A172 (cell line): ENCODE measurements at places on chromosomes 7 and 10.

GRCh38 chr7:117986645-117987269 is 113.5 kb upstream of the CTTNBP2 start:
- DNase-seq = no peak

- DNase-seq = no peak
Measured at GRCh38 chr10:126481181-126481580, 92.9 kb upstream of the ADAM12 start.

DNA sequence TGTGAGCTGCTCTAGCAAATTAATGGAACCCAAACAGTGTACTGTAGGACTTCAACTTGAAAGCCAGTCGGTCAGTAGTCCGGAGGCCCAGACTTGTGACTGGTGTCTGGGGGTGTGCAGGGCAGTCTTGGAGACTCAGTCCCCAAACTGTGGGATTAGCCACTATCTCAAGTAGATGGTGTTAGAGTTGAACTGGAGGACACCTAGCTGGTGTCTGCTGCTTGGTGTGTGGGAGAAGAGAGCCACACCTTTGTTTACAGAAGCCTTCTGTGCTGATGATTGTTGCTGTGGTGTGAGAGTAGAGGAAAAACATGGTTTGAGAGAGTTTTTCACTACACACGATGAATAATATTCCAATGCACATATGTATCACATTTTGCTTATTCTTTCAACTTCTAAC is 47.4 kb downstream of the CUL2 start:
- no peak for DNase-seq

- no peak for DNase-seq
Measured at GRCh38 chr10:48214716-48215485, 59.6 kb downstream of the FRMPD2 start.

DNA sequence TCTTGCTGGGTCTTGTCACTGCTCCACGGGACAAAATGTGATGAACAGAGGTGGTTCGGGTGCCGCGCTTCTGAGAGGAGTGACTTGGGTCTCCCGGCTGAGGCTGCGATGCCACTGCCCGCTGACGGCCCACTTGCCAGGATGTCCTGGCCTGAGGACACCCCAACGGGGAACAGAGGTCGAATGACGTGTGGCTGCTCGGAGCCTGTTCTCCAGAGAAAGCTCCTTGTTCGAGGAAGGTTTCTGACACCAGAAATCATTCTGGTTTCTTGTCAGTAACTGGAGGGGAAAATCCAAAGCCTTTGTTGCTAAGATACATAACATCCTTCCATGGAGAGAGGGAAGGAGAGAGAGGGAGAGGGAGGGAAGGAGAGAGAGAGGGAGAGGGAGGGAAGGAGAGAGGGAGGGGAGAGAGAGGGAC is 236.4 kb downstream of the WDR37 start:
- no peak for DNase-seq

- DNase-seq = peak; percentile 86
Measured at GRCh38 chr10:3468919-3469638, 296.5 kb upstream of the PITRM1 start.

DNA sequence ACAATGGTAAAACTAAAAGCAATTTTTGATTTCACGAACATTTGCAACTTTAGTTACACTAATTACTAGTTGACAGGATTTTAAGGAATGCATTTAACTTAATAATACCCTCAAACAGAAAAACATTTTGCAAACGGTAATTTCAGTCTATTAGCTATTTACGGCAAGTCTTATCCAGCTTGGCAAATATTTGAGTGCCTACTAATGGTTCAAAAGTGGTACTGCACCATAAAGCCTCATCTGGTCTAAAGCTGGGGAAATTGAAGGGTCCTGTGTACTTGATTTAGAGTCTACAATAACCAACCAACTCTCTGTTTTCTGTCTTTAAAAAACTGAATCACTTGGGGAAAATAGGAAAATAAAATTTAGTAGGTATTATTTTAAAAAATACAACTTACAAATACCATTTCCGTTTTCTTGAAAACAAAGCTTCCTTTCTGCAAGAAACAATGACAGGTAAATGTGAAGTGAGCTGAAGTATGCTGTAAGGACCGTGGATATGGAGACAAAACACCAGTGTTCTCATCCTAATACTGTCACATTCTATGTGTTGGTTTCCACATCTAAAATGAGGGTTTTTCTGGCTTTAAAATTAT is 142.3 kb downstream of the VPS50 start:
- peak; percentile 35 for DNase-seq

DNA sequence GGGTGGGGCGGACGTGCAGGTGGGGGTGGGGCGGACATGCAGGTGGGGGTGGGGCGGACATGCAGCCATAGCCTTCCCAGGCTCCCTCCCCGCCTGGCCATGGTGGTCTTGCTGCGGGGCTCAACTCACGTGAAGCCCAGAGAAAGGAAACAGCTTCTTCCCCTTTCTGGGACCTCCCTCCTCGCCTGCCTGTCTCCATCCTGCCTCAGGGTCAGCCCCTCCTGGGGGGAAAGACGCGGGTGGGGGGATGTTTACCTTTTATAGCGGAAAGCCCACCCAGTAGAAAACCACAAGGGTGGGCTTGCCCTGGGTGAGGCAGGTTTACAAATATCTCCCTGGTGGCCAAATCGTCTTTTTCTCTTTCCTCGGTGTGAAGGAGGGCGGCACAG is 520.0 kb downstream of the GLRX3 start:
- no peak for DNase-seq

DNA sequence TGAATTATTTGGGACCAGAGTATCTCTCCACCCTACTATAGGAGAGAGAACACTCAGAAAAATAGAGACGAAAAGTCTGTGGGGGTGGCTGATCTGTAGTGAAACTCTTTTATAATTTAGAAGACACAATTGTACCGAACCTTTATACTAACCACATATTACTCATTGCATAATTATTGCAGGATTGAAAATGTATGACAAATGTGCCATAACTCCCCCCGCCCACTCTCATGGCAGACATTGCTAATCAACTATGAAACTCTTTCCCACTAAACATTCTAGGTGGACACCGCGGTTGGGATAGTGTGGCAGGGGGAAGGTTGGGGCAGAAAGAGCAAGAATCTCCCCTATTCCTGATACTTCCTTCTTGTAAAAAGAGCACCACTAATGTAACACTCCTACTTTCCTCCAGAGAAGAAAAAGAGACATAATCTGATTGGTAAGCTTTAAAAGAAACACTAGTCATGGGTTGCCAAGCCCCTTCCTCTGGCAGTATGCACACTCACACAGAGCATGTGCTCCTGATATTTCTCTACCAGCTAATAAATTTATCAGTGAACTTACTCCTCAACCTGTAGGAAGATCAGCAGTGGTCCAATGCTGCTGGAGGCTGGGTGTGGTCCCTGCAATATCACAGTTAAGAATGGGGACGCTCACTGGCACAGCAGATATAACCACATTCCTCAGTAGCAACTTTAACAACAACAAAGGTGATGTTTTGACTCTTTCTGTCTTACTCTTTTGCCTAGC is 18.7 kb upstream of the ARID5B start:
- peak; percentile 26 for DNase-seq

- no peak for DNase-seq
Measured at GRCh38 chr7:82156168-82156567, 287.4 kb downstream of the CACNA2D1 start.

GRCh38 chr7:7789551-7789988 is 71.2 kb upstream of the RPA3 start:
- DNase-seq = no peak

GRCh38 chr10:71837098-71837827 is 13.8 kb downstream of the PSAP start:
- no peak for DNase-seq

GRCh38 chr10:28768227-28768626 is 90.9 kb downstream of the BAMBI start:
- no peak for DNase-seq

GRCh38 chr7:39353615-39354376 is 212.4 kb upstream of the YAE1 start:
- peak; percentile 96 for DNase-seq

- DNase-seq = no peak
Measured at GRCh38 chr7:136391371-136391770, 414.2 kb upstream of the MTPN start.

GRCh38 chr10:78224602-78225001 is 190.9 kb downstream of the RPS24 start:
- DNase-seq = peak; percentile 51

DNA sequence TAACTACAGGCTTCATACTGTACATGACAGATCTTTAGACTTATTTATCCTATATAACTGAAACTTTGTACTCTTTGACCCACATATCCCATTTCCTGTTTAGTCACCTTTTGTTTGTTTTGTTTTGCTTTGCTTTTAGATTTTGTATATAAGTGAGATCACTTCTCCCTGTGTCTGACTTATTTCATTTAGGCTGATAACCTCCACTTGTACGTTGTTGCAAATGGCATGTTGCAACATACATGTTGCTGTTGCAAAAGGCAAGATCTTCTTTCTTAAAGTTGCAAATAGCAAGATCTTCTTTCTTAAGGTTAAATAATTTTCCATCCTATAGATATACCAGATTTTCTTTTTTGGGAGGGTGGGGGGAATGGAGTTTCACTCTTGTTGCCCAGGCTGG is 341.5 kb downstream of the OTUD1 start:
- DNase-seq = no peak

GRCh38 chr10:79379512-79380124 is 32.3 kb downstream of the PPIF start:
- no peak for DNase-seq

DNA sequence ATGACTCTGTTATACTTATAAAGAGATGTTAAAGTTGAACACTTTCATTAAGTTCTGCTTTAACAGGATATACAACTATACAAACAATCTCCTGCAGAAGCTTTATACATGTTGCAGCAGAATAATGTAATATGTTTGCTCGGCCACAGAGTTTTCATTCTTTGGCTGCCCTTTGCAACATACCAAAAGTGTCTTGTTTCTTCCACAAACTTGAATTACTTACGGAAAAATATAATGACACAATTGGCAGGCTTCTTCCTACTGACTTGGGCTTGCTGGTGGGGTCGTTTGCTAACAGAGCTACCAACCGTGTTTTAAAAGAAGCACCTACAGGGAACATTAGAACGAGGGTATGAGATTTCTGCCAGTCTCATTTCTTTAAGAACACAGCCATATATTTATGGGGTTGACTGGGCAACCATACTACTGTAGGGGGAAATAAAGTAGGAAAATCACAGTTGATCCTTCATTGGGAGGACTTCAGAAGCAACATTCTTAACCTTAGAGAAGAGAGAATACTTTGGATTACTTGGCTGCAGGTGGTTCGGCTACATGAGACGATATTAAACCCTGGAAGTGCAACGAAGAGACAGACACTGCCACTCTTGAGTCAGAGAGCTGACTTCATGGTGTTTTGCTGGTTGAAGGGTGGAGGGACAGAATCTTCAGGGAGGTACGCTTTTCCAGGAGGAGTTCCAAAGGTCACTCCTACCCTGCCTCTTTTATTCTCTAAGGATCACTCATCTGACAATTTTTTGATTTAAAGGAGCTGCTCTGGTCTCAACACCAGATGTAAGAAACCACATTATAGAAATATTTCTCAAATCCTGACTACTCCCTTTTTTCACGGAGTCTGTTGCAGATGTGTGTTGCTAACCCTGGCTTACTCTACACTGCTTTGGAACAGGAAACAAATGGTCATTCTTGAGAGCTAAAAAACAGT is 123.9 kb downstream of the SEMA3C start:
- peak; percentile 62 for DNase-seq

GRCh38 chr7:26070290-26070689 is 81.7 kb upstream of the NFE2L3 start:
- DNase-seq = no peak

GRCh38 chr10:92822060-92822634 is 26.2 kb upstream of the EXOC6 start:
- peak; percentile 89 for DNase-seq

GRCh38 chr10:54434782-54435181 is 366.2 kb downstream of the PCDH15 start:
- no peak for DNase-seq

DNA sequence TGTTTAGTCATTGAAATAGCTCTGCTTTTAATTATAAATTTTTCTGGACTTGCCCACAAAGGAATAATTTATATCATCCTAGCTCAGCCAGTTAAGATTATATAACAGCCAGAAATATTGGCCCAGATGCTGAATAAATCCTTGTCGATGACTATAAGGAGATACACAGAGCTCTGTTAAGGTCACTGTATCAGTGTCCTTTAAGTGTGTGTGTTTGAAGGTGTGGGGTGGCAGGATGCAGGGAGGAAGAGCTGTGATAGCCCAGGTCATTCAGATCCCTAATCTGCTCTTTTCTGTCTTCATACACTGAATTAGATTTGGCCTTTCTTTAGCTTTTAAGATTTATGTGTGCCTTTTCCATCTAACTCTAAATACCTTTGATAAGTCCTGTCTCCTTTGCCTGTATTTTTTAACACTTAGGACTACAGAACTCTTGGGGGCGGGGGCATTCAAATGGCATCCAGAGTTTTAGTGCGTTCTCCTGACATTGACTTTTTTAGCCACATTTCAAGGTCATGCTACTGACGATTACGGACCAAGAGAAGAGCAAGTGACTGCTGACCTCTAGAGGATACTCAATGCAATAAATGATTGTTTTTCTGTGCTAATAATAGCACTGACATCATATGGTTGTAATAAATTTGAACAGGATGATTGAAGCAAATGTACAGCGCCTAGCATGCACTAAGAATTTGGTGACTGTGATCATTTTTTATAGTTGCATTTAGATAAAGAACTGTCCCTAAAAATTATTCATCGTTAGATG is 172.3 kb downstream of the CACNB2 start:
- peak; percentile 60 for DNase-seq

- DNase-seq = no peak
Measured at GRCh38 chr10:124678557-124679240, 65.5 kb downstream of the FAM53B start.

GRCh38 chr7:36604806-36605205 is 119.5 kb downstream of the AOAH start:
- DNase-seq = peak; percentile 66

- no peak for DNase-seq
Measured at GRCh38 chr7:117041007-117041406, 87.7 kb downstream of the ST7 start.

DNA sequence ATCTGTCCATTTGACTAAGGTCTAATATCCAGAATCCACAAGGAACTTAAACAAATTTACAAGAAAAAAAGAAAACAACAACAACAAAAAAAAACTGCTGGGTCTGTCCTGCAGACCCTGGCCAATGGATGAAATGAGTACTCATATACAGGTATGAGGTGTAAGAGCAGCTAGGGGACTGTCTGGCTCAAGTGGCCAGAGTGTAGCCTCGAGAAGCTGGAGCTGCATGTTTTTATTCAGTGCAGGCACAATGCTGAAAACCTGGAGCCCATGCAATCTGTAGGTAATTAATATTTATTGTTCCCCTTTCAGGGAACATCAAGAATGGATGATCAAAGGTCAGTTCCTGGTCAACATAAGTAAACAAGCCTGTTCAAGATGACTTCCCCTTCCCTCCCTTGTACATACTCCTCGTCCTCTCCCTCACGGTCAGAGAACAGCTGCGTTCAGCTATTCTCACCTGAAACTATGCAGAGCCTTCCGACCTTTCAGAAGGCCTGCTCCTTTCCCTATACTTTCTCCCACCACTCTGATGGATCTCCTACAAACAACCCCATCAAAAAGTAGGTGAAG is 15.5 kb downstream of the CYP2C19 start:
- DNase-seq = no peak

- no peak for DNase-seq
Measured at GRCh38 chr7:143269251-143269650, 6.0 kb downstream of the GSTK1 start.

- DNase-seq = no peak
Measured at GRCh38 chr7:137282043-137282442, 61.5 kb downstream of the PTN start.
